Epithelial cell of umbilical artery (primary cell): ENCODE measurements at places on chromosomes 4 and X. TPM values are rescaled to one million over a fixed set of nuclear protein-coding genes. Genes with fewer than 3 reads are reported as not detected.

The KDR gene
- total RNA-seq = 135 and 226 TPM in 2 replicates

The MAGEB17 gene
- total RNA-seq = not detected in 2 replicates

The OPHN1 gene
- 6.8 and 13.1 TPM in 2 replicates for total RNA-seq

The NLGN3 gene
- 0.15 TPM in 1 of 2 replicates, not detected in the other for total RNA-seq

The MAGEA4 gene
- not detected in 2 replicates for total RNA-seq

The NHS gene
- 0.15 and 0.97 TPM in 2 replicates for total RNA-seq

The AMTN gene
- not detected in 2 replicates for total RNA-seq

The NCAPG gene
- 39.3 and 61.1 TPM in 2 replicates for total RNA-seq

The GABRE gene
- total RNA-seq = 3.6 and 7.4 TPM in 2 replicates

The CSN1S1 gene
- total RNA-seq = 0.30 and 0.32 TPM in 2 replicates

The MAGEA12 gene
- not detected in 2 replicates for total RNA-seq

The HTN1 gene
- total RNA-seq = not detected in 2 replicates

The ETDB gene
- total RNA-seq = not detected in 2 replicates

The GPR50 gene
- total RNA-seq = not detected in 2 replicates

The GPRIN3 gene
- total RNA-seq = 1.8 and 8.8 TPM in 2 replicates

The F11 gene
- not detected in 2 replicates for total RNA-seq

The GAGE1 gene
- not detected in 2 replicates for total RNA-seq

The TCEAL7 gene
- total RNA-seq = 5.5 and 18.4 TPM in 2 replicates

The CENPE gene
- 22.1 and 30.7 TPM in 2 replicates for total RNA-seq

The MAP3K15 gene
- total RNA-seq = under 0.01 TPM in 2 replicates

The EBP gene
- 110 and 155 TPM in 2 replicates for total RNA-seq

The DMRTC1B gene
- not detected in 2 replicates for total RNA-seq

The PAGE1 gene
- not detected in 2 replicates for total RNA-seq

The MAGEB2 gene
- total RNA-seq = not detected in 2 replicates

The CT45A10 gene
- not detected in 2 replicates for total RNA-seq

The STBD1 gene
- 1.7 and 1.9 TPM in 2 replicates for total RNA-seq

The TLR3 gene
- 0.65 and 8.4 TPM in 2 replicates for total RNA-seq

The UGT2B10 gene
- total RNA-seq = not detected in 2 replicates

The F8A2 gene
- total RNA-seq = not detected in 2 replicates

The ARSJ gene
- 68.2 and 85.9 TPM in 2 replicates for total RNA-seq

The NDST3 gene
- not detected in 2 replicates for total RNA-seq

The SH2D1A gene
- total RNA-seq = not detected in 2 replicates

The NOA1 gene
- 16.0 and 20.1 TPM in 2 replicates for total RNA-seq

The CCNI gene
- 70.4 and 85.8 TPM in 2 replicates for total RNA-seq

The KLB gene
- total RNA-seq = not detected in 2 replicates

The TMPRSS11D gene
- total RNA-seq = not detected in 2 replicates

The ANTXR2 gene
- total RNA-seq = 60.2 and 99.1 TPM in 2 replicates

The HPF1 gene
- 38.3 and 50.2 TPM in 2 replicates for total RNA-seq

The OTUD6A gene
- not detected in 2 replicates for total RNA-seq

The TRIM60 gene
- total RNA-seq = not detected in 2 replicates

The PAGE5 gene
- not detected in 2 replicates for total RNA-seq

The STS gene
- total RNA-seq = 1.3 and 1.7 TPM in 2 replicates

The MAOA gene
- 20.8 and 37.8 TPM in 2 replicates for total RNA-seq

The GK gene
- 4.2 and 6.1 TPM in 2 replicates for total RNA-seq

The CLNK gene
- not detected in 2 replicates for total RNA-seq

The TBX22 gene
- not detected in 2 replicates for total RNA-seq

The UPF3B gene
- total RNA-seq = 1.6 and 2.1 TPM in 2 replicates
